ENCODE measurements at places on chromosomes 7 and 10. TPM values are rescaled to one million over a fixed set of nuclear protein-coding genes. Genes with fewer than 3 reads are reported as not detected.
A peak's percentile ranks its signal among the peaks of the same experiment; 100 is the strongest.

ADAM12 gene
- 0.49 TPM for total RNA-seq

GRCh38 chr10:15244635-15245197 lies 76.2 kb upstream of the NMT2 start:
- H3K27ac ChIP-seq = peak overlapping the region; percentile 72
- H3K36me3 ChIP-seq = peaks cover 45% of the 10 kb centered on the region
- no peak overlapping the region for H3K4me3 ChIP-seq
- H3K4me1 ChIP-seq = peaks cover 4% of the 10 kb centered on the region

DNA sequence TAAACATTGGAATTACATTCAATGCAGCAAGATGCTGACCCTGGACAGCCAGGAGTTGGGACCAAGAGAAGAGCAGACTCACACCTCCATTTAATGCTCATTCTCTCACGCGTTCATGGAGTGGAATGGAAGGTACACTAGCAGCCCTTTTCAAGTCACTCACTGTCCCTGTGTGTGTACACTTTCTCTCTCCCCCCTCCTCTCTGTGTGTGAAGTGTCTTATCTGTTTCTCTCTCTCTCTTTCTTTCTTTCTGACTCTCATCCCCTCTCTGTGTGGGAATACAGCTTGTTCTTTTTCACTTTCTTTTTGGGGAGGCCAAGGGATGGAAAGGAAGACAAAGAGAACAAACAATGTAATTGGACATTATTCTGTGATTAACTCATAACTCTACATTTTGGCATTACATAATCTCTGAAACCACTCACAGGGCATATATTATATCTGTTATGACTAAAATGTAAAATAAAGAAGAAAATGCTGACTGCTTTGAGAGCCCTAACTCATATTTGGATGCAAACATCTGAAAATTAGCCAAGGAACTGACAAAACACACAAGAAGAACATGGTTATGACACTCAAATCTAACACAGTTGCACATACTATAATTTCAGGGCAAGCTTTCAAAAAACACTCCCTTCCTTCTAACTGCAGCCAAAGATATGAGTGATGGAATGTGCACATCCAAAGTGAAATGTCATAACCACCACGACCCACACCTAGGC lies 188.8 kb downstream of the PARD3 start:
- no peak for DNase-seq
- no peak overlapping the region for H3K4me3 ChIP-seq
- no peak overlapping the region for H3K27ac ChIP-seq
- no peaks in the 10 kb centered on the region for H3K36me3 ChIP-seq
- H3K4me1 ChIP-seq = no peaks in the 10 kb centered on the region

DNA sequence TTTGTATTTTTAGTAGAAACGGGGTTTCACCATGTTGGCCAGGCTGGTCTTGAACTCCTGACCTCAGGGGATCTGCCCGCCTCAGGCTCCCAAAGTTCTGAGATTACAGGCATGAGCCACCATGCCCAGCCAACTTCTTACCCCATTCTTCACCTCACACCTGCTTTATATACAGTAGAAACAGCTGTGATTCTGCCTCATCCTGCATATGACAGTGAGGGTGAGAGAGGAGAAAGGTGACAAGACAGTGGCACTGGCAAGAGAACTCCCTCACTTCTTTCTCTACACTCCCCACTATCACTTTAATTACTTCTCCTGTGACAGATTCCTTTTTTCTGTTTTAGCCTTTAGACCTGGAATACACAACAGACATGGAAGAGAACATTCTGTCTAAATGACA lies 61.8 kb upstream of the CAPZA2 start:
- no peaks in the 10 kb centered on the region for H3K36me3 ChIP-seq
- H3K27ac ChIP-seq = no peak overlapping the region
- H3K4me3 ChIP-seq = no peak overlapping the region
- no peaks in the 10 kb centered on the region for H3K27me3 ChIP-seq

All from naive thymus-derived CD8-positive, alpha-beta T cell (primary cell).